Panc1 (cell line): ENCODE measurements at places on chromosomes 11 and 22.

GRCh38 chr11:79208126-79208525, 232.7 kb downstream of the TENM4 start:
- H3K36me3 ChIP-seq: no peaks in the 10 kb centered on the region
- no peak for DNase-seq
- no peaks in the 10 kb centered on the region for H3K4me1 ChIP-seq
- H3K27ac ChIP-seq: no peak overlapping the region
- H3K27me3 ChIP-seq: 0 out of 2 replicates have a peak, but pooled peaks cover 5% of the 10 kb centered on the region

DNA sequence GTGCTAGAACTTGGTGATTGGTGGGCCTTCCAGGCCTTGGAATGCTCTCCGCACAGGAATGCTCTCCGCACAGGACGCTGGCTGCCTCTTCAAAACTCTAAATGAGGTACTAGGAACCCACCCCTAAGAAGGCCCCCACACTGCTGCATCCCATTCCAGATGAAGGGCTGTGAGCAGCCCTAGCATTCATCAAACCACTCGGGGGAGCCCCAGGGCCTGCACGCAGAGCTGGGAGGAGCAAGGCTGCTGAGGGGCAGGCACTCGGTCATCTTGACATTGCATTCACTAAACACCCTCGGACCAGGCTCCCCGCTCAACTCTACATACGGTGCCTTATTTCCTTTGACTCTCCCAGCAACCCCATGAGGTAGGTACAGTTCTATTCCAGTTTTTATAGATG, 49.2 kb upstream of the EMID1 start:
- H3K4me3 ChIP-seq: no peak overlapping the region
- H3K4me1 ChIP-seq: peaks cover 3% of the 10 kb centered on the region; the same call in 1 of the 2 replicates
- no peaks in the 10 kb centered on the region for H3K27me3 ChIP-seq
- no peak overlapping the region for H3K27ac ChIP-seq
- H3K36me3 ChIP-seq: no peaks in the 10 kb centered on the region

GRCh38 chr11:118214210-118214914, 10.4 kb downstream of the JAML start:
- no peaks in the 10 kb centered on the region for H3K36me3 ChIP-seq
- H3K27ac ChIP-seq: no peak overlapping the region
- H3K27me3 ChIP-seq: peaks cover 30% of the 10 kb centered on the region

DNA sequence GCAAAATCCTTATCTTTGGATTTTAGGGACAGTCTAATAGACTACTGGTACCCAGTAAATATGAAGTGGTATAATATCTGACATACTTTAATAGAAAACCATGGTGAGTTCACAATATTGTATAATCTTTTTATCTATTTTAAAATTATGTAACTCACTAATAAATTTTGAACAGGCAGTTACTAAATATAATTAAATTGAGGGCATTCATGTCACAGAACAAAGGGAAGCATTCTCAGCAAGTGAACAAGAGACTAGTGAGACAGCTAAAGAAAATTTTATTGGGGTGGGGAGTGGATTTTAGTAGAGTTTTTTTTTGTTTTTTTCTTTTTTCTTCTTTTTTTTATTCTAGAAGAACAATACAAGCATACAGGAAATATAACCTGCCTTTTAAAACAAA, 55.0 kb downstream of the DNAJC24 start:
- H3K36me3 ChIP-seq: no peaks in the 10 kb centered on the region; the same call in 1 of the 2 replicates
- no peak for DNase-seq
- no peak overlapping the region for H3K27ac ChIP-seq
- no peaks in the 10 kb centered on the region for H3K4me1 ChIP-seq
- no peak overlapping the region for H3K4me3 ChIP-seq
- no peaks in the 10 kb centered on the region for H3K27me3 ChIP-seq

GRCh38 chr11:106447631-106448191, 370.2 kb downstream of the AASDHPPT start:
- H3K36me3 ChIP-seq: no peaks in the 10 kb centered on the region
- H3K4me1 ChIP-seq: no peaks in the 10 kb centered on the region
- H3K27me3 ChIP-seq: no peaks in the 10 kb centered on the region
- no peak for DNase-seq
- no peak overlapping the region for H3K4me3 ChIP-seq

GRCh38 chr11:124276081-124276480, 19.9 kb downstream of the OR8G5 start:
- no peak for DNase-seq
- no peak overlapping the region for H3K27ac ChIP-seq
- no peaks in the 10 kb centered on the region for H3K36me3 ChIP-seq
- no peaks in the 10 kb centered on the region for H3K4me1 ChIP-seq
- H3K4me3 ChIP-seq: no peak overlapping the region

DNA sequence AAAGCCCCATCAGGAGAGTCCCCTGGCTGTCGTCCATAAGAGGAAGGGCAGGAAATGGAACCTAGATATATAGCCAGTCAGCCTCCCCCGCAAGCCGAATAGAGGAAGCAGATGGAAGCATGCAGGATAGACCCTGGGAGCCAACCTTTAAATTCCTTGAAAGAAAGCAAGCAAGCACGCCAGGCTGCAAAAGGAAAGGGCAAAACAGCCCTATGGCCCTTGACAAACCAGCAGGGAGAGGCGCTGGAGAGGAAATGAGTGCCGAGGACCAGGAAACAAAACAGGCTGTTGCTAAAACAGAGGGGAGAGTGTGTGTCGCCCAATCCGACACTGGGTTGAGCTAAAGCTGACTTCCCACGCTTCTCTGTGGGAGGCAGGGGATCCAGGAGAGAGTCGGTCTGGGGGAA, 203.5 kb upstream of the MTNR1B start:
- no peaks in the 10 kb centered on the region for H3K36me3 ChIP-seq
- H3K4me1 ChIP-seq: no peaks in the 10 kb centered on the region
- no peak for DNase-seq
- no peaks in the 10 kb centered on the region for H3K27me3 ChIP-seq

- no peak overlapping the region for H3K27ac ChIP-seq
- H3K4me3 ChIP-seq: no peak overlapping the region
- H3K27me3 ChIP-seq: no peaks in the 10 kb centered on the region
Measured at GRCh38 chr22:47781024-47781423, 1018.6 kb downstream of the TBC1D22A start.

DNA sequence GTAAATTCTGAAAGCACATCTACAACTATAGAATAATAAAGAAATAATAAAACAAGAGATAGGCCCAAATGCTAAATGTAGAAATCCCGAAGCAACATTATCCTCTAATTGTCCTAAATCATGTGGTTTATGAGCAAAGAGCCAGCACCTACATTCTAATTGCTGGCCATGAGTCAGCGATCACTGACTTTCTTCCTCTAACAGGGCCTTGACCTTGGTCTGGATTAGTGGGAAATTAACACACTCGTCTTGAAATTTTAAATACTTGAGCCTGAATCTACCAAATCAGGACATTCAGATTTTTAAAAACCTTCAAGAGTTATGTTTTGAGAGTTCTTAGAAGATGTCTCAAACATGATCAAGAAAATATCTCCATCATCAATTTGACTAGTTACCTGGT, 727.6 kb downstream of the METTL15 start:
- no peaks in the 10 kb centered on the region for H3K27me3 ChIP-seq
- no peak overlapping the region for H3K27ac ChIP-seq
- H3K36me3 ChIP-seq: no peaks in the 10 kb centered on the region
- no peak overlapping the region for H3K4me3 ChIP-seq
- no peak for DNase-seq
- peaks cover 3% of the 10 kb centered on the region; the same call in 1 of the 2 replicates for H3K4me1 ChIP-seq

DNA sequence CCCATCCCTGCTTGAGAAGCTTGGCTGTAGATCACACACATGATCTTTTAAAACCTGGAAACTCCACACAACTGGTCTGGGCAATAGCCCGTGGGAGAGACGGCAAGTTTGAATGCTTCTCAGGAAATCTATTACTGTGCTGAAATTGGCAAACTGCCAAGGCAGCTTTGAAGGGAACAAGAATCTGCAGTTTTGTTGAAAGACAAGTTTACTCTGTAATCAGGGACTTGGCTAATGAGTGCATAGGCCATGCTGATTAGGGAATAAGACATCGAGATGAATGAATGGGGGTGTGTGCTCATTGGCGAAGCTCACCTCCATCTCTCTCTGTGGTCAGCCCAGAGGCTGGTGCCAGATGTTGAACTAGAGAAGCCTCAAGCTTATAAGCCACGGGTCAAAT, 218.8 kb downstream of the HIPK3 start:
- no peak for DNase-seq
- H3K4me3 ChIP-seq: no peak overlapping the region
- H3K27me3 ChIP-seq: no peaks in the 10 kb centered on the region
- H3K36me3 ChIP-seq: no peaks in the 10 kb centered on the region

- no peaks in the 10 kb centered on the region for H3K4me1 ChIP-seq
- no peaks in the 10 kb centered on the region for H3K27me3 ChIP-seq
- DNase-seq: no peak
- H3K36me3 ChIP-seq: no peaks in the 10 kb centered on the region
Measured at GRCh38 chr11:102981324-102981910, 25.9 kb upstream of the MMP13 start.

- H3K27me3 ChIP-seq: peaks cover 26% of the 10 kb centered on the region
- H3K4me1 ChIP-seq: no peaks in the 10 kb centered on the region
- H3K4me3 ChIP-seq: no peak overlapping the region
- H3K36me3 ChIP-seq: no peaks in the 10 kb centered on the region
Measured at GRCh38 chr11:123321636-123322035, 108.4 kb upstream of the GRAMD1B start.

DNA sequence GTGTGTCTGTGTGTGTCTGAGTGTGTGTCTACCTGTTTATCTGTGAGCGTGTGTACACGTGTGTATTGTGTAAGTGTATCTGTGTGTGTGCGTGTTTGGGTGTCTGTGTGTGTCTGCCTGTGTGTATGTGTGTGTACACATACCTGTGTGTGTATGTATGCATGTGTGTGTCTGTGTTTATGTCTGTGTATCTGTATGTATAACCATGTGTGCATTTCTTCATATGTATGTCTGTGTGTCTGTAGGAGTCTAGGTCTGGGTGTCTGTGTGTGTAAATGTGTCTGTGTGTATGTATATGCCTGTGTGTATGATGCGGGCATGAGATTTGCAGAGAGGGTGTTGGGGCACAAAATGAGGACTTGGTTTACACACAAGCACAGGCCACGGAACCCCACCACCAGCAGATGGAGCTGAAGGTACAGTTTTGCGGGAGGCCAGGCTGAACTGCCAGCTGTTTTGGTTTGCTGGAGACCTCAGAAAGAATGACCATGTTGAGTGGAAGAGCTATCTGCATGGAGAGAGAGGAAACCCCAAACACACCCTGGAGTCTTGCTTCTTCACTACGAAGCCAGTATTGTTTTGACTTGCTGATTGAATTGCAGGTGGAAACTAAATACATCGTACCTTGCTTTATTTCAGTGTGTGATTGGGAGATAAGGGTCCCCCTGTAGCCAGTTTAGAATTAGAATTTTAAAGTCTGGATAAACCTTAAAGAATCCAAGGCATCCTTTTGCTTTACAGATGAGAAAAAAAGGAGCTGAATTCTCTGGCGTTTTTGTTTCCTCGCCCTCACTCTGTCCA, 497.2 kb downstream of the NTM start:
- peak; percentile 51 for DNase-seq
- H3K27ac ChIP-seq: no peak overlapping the region
- no peaks in the 10 kb centered on the region for H3K36me3 ChIP-seq
- H3K4me1 ChIP-seq: no peaks in the 10 kb centered on the region
- no peak overlapping the region for H3K4me3 ChIP-seq

GRCh38 chr11:776561-777287, 563 bp downstream of the GATD1 start:
- H3K27ac ChIP-seq: peak overlapping the region; percentile 93
- DNase-seq: no peak
- H3K36me3 ChIP-seq: no peaks in the 10 kb centered on the region
- H3K27me3 ChIP-seq: no peaks in the 10 kb centered on the region

GRCh38 chr22:21012446-21013407, 2.2 kb upstream of the P2RX6 start:
- no peaks in the 10 kb centered on the region for H3K36me3 ChIP-seq
- no peak for DNase-seq
- no peak overlapping the region for H3K27ac ChIP-seq

DNA sequence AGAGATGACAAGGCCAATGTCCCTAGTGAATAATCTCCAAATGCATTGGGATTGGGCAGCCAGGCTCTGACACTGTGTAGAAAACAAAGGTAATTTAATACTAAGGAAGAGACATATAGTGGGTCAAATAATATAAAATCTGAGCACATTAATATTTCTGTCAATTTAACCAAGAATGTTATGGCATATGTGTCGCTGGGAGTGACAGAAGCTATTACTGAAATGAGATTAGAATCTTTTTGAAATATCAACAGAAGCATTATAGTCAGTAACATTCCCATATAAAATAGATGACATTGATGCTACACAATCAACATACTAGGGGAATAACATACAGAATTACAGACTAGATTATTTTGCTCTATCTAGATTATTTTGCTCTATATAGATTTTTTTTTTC, 114.0 kb downstream of the BLID start:
- no peaks in the 10 kb centered on the region for H3K4me1 ChIP-seq
- H3K36me3 ChIP-seq: no peaks in the 10 kb centered on the region
- no peak overlapping the region for H3K27ac ChIP-seq
- H3K27me3 ChIP-seq: no peaks in the 10 kb centered on the region

- no peak overlapping the region for H3K27ac ChIP-seq
- H3K4me3 ChIP-seq: no peak overlapping the region
- H3K27me3 ChIP-seq: peaks cover 49% of the 10 kb centered on the region
- no peak for DNase-seq
- H3K4me1 ChIP-seq: no peaks in the 10 kb centered on the region
- H3K36me3 ChIP-seq: no peaks in the 10 kb centered on the region
Measured at GRCh38 chr11:35454362-35454761, 35.0 kb upstream of the SLC1A2 start.

DNA sequence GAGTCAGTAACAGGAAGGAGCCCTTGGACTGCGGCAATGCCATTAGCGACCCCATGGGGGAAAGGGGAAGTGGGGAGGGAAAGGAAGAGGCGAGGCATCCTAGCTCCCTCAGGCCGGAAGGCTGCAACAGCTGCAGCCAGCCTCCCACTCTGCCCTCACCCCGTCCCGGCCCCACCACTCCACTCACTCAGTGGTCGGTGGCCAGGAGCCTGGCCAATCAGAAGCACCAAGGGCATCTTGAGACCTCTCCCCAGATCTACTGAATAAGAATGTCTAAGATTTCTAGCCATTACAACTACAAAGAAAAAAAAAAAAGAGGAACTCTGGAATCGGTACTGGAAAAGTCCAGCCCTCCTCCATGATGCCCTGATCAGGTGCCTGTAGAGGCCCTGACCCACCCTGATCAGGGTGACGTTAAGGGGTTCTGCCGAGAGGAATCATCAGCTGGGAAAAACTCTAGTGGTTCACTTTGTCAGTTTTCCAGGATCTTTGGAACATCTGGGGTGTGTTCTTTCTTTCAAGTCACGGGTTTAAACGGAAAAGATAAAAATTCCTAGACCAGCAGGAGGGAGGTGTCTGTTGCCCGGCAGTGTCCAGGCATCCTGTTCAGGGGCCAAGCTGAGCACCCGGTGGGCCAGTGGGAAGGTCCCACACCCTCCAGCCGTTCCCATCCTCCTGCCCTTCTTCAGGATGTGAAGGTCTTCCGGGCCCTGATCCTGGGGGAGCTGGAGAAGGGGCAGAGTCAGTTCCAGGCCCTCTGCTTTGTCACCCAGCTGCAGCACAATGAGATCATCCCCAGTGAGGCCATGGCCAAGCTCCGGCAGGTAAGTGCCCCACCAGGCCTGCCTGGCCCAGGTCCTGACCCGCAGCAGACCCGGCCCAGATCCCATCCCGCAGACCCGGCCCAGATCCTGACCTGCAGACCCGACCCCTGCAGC, 14.4 kb downstream of the OAF start:
- H3K4me1 ChIP-seq: no peaks in the 10 kb centered on the region
- no peak for DNase-seq
- no peaks in the 10 kb centered on the region for H3K36me3 ChIP-seq
- H3K27me3 ChIP-seq: 0 out of 2 replicates have a peak, but pooled peaks cover 2% of the 10 kb centered on the region
